ENCODE measurements at places on chromosomes 11 and 22. TPM values are rescaled to one million over a fixed set of nuclear protein-coding genes. Genes with fewer than 3 reads are reported as not detected.

DNA sequence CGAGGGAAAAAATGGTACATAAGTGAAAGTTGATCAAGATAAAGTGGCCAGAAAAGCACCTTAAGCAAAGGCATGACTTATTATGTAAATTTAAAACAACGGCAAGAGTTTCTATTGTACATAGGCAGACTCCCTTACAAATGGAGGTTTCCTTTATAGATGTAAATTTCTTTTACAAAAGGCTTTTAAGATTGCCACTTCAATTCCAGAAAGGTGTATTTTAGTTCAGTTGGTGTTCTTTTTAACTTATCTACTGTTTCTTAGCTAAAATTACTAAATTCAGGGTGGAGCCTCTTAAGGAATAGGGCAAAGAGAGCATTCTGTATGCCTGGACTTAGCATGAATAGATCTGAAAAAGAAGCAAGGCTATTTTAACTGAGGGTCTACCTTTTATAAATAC lies 24.9 kb upstream of the GNAZ start:
- H3K4me1 ChIP-seq = no peaks in the 10 kb centered on the region
- no peak overlapping the region for H3K4me3 ChIP-seq
- H3K27ac ChIP-seq = no peak overlapping the region
- no peak for DNase-seq

- DNase-seq = peak; percentile 96
- H3K36me3 ChIP-seq = peaks cover 27% of the 10 kb centered on the region
Observed at GRCh38 chr11:62728171-62728988, at the start of gene TTC9C. Gene TTC9C, plus strand, starts transcription at chr11:62728486. Its CDS starts 363 bp downstream, at chr11:62728849.

DNA sequence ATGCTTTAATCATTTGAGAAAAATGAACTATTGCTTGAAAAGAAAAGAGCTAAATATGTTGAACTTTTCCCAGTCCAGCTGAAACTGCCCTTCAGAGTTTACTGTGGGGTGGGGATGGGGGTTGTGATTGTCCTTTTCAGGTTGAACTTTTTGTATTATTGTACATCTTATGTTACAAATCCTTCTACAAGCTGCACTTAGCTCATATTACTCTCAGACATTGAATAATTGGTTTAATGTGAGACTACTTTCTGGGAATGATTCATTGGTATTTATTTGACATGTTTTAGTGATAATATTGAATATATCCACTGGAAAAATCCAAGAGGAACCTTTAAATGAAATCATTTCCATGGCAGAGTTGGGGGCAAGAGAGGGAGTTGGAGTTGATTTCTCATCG lies 84.9 kb downstream of the ATXN10 start:
- peaks cover 18% of the 10 kb centered on the region for H3K36me3 ChIP-seq
- H3K4me3 ChIP-seq = no peak overlapping the region
- DNase-seq = no peak
- H3K4me1 ChIP-seq = peaks cover 6% of the 10 kb centered on the region
- H3K27ac ChIP-seq = no peak overlapping the region
- H3K27me3 ChIP-seq = no peaks in the 10 kb centered on the region

GRCh38 chr11:125036933-125037332 lies 26.2 kb upstream of the SLC37A2 start:
- no peak for DNase-seq
- H3K4me1 ChIP-seq = no peaks in the 10 kb centered on the region
- no peaks in the 10 kb centered on the region for H3K36me3 ChIP-seq

DNA sequence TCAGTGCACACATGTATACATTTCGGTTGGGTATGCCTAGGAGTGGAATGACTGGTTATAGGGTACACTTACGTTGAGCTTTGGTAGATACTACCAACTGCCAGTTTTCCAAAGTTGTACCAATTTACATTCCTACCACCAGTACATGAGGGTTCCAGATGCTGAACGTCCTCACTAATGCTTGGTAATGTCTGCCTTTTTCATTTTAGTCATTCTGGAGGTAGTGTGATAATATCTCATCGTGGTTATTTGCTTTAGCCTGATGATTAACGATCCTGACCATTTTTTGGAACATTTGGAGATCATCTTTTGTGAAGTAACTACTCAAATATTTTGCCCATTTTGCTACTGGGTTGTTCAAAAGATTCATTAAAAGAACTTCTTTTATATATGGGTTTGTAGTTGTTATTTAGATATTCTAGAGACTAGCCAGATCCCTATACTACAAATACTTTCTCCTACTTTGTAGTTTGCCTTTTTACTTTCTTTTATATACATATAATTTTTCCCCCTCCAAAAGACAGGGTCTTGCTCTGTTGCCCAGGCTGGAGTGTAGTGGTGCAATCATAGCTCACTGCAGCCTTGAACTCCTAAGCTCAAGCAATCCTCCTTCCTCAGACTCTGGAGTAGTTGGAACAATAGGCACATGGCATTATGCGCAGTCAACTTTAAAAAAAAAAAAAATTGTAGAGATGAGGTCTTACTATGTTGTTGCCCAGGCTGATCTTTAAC lies 62.1 kb downstream of the RBFOX2 start:
- H3K4me1 ChIP-seq = peaks cover 18% of the 10 kb centered on the region
- H3K4me3 ChIP-seq = no peak overlapping the region
- no peak for DNase-seq
- H3K36me3 ChIP-seq = no peaks in the 10 kb centered on the region
- H3K27me3 ChIP-seq = no peaks in the 10 kb centered on the region

GRCh38 chr22:28923826-28924732 lies 40.7 kb downstream of the ZNRF3 start:
- H3K4me1 ChIP-seq = peaks cover 11% of the 10 kb centered on the region
- no peak overlapping the region for H3K27ac ChIP-seq
- no peaks in the 10 kb centered on the region for H3K36me3 ChIP-seq
- no peaks in the 10 kb centered on the region for H3K27me3 ChIP-seq

DNA sequence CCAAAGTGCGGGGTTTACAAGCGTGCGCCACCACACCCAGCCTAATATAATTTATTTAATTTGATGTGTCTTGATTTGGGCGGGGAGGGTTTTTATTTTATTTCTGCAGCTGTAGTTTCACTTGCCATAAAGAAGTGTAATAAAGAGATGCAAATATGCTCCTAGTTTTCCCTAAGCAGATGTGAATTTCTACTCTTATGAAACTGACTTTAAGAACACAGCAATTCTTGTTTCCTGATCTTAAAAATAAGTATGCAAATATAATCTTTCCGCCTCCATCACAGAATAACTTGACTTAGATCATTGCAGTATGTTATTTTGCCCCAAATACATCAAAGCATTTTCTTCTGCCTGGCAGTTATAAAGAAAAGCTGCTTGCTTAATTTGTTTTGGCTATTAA lies 4.4 kb downstream of the SPCS2 start:
- peaks cover 2% of the 10 kb centered on the region for H3K36me3 ChIP-seq
- no peak overlapping the region for H3K4me3 ChIP-seq
- peaks cover 8% of the 10 kb centered on the region for H3K4me1 ChIP-seq
- H3K27me3 ChIP-seq = no peaks in the 10 kb centered on the region
- DNase-seq = no peak

- H3K27ac ChIP-seq = no peak overlapping the region
- H3K27me3 ChIP-seq = no peaks in the 10 kb centered on the region
- no peak overlapping the region for H3K4me3 ChIP-seq
- DNase-seq = no peak
Observed at GRCh38 chr11:61345954-61346843, 13.2 kb downstream of the TKFC start.

Gene ZP1
- polyA plus RNA-seq = not detected

Gene STK33
- 2.9 TPM for polyA plus RNA-seq

Gene PDGFB
- polyA plus RNA-seq = 20.8 TPM

Gene RFPL2
- polyA plus RNA-seq = not detected

Gene OSM
- polyA plus RNA-seq = not detected
